Germinal center (tissue), 1 donor: ENCODE measurements at places on chromosomes 11 and 22.

- DNase-seq: no peak
These were observed 10.6 kb upstream of the DGKZ start for GRCh38 chr11:46336563-46337180.

DNA sequence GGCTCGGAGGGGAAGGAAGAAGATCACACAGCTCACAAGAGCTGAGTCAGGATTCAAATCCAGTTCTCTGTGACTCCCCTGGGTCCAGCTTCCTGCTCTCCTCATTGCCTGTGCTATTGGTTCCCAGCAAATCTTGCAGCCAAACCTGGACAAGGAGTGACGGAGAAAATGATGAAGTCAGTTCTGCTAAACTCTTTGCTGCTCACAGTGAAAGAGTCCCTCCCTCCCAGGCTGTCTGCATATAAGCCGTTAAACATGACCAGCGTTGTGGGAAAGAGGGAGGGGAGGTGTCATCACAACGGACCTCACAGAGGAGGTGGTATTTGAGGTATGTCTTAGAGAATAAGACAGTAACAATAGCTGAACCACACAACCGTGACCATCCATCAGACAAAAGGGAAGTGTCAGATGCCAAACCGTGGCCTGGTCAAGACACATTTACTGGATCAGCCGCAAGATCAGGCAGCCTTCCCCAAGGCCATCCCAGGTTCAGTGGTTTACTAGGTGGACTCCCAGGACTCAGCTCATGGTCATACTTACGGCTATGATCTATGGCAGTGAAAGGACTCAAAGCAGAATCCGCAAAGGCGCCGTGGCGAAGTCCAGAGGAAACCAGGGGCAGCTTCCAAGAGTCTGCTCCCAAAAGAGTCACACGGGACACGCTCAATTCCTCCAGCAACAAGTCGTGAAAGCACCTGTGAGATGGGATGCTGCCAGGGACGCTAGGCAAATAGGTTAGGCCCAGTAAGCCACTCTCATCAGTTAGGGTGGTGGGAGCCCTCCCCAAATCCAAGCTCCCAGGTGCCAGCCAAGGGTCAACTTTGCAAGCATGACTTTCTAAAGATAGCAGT, 2.8 kb upstream of the CYTH4 start:
- DNase-seq: no peak

DNA sequence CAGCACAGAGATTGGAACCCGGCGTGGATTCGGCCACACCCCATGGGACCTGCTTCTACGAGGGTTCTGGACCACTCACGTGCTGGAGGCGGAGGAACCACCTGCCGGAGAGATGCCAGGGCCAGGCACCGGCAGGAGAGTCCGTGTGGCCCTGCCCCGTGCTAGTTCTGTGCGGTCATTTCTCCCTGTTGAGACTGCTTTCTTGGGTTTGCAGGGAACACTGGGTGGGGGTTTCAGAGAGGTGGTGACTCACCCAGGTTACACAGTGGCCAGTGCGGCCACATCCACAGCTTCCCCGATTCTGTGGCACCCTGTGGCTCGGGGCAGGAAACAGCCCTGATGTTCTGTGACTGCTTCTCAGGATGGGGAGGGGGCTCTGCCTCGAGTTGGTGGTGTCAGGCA, 3.6 kb upstream of the PHLDA2 start:
- no peak for DNase-seq

DNA sequence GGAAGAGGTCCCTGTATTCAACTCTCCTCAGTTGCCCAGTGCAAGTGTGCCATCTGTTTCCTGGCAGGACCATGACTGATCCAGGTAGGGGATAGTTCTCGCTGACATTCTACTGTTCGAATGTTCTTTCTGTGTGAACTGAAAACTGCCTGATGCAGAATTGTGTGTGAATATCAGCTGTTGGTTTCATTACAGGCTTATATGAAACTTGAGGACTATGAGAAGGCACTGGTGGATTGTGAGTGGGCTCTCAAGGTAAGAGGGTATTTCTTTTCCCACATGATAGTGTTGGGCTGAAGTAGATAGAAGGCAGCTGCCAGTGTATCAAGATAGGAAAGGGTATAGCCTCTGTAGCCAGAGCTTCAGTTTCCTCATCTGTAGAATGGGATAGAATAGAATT, 15.3 kb downstream of the TTC12 start:
- DNase-seq: no peak

DNA sequence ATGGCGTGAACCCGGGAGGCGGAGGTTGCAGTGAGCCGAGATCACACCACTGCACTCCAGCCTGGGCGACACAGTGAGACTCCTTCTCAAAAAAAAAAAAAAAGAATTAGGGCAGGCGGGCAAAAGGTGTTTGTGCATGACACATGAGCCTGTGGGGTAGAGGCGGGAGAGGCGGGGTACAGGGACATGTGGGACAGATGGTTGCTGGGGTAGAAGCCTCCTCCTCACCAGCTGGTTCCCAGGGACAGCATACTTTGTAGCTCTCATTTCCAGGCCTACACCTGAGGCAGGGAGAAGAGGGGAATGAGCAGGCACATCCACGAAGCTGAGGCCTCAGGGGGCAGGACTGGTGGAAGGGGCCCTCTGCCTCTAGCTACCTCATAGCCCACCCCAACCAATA, 23.7 kb downstream of the YWHAH start:
- DNase-seq: no peak

- no peak for DNase-seq
These were observed 18.2 kb downstream of the TEAD1 start for GRCh38 chr11:12692229-12693075.

DNA sequence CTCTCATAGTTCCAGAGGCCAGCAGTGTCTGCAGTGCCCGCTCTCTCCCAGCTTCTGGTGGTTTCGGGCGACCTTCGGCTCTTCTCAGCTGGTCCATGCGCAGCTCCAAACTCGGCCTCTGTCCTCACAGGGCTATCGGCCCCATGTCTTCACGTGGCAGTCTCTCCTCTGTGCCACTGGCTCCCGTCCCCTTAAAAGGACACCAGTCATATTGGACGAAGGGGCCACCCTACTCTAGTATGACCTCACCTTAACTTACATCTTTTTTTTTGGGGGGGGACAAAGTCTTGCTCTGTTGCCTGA, 13.8 kb downstream of the LTO1 start:
- DNase-seq: no peak

GRCh38 chr11:2348986-2349385, 28.1 kb upstream of the CD81 start:
- DNase-seq: no peak

DNA sequence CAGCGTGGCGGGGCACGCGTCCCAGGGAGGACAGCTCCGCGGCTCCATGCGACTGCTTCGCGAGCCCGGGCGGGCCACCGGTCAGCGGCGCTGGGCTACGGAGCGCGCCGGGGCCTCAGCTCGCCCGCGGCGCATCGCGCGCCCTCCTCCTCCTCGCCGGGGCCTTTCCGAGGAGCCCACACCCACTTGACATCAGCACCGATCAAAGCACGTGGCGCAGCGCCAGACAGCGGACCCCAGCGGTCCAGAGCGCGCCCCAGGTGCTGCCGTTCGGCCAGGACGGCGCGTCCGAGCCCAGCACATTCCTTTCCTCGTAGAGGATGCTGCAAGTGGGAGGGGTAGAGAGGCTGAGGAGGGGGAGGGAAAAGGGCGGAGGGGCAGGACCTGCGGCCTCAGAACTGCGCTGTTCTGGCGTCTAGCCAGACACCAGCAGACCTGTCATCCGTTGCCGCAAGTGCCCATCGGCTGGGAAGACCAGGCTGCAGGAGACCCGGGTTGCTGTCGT, 88.6 kb downstream of the PLEKHA7 start:
- no peak for DNase-seq

GRCh38 chr11:103601225-103601846, 435.1 kb upstream of the DDI1 start:
- DNase-seq: peak; percentile 50

- no peak for DNase-seq
These were observed 546.0 kb downstream of the METTL15 start for GRCh38 chr11:28654191-28654590.

- no peak for DNase-seq
These were observed 80.7 kb upstream of the PPARA start for GRCh38 chr22:46069521-46070214.

DNA sequence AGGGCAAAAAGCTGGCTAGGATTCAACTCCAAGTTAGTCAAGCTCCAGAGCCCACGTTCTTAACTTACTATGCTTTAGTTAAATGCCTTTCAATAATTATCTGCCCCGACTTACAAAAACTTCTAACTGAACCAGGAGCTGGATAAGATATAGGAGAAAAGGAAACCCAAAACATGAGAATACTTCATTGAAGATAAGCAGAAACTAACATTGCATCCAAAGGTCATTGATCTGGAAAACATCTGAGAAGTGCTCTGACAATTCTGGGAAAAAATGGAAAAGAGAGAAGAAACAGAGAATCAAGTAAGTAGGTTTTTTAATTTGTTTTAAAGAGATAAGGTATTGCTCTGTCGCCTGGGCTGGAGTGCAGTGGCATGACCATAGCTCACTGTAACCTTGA, 27.2 kb downstream of the ACAT1 start:
- DNase-seq: no peak

GRCh38 chr11:15941206-15941770, 415.1 kb downstream of the SOX6 start:
- peak; percentile 65 for DNase-seq

- no peak for DNase-seq
These were observed 12.0 kb upstream of the RBX1 start for GRCh38 chr22:40939202-40939601.

GRCh38 chr11:68584097-68584496, 100.2 kb upstream of the GAL start:
- DNase-seq: peak; percentile 37

GRCh38 chr11:94537031-94537600, 6.6 kb upstream of the FUT4 start:
- DNase-seq: no peak

- DNase-seq: no peak
These were observed 115.9 kb upstream of the CSNK2A3 start for GRCh38 chr11:11468954-11469353.

GRCh38 chr11:2923446-2924375, 5.5 kb downstream of the PHLDA2 start:
- no peak for DNase-seq

DNA sequence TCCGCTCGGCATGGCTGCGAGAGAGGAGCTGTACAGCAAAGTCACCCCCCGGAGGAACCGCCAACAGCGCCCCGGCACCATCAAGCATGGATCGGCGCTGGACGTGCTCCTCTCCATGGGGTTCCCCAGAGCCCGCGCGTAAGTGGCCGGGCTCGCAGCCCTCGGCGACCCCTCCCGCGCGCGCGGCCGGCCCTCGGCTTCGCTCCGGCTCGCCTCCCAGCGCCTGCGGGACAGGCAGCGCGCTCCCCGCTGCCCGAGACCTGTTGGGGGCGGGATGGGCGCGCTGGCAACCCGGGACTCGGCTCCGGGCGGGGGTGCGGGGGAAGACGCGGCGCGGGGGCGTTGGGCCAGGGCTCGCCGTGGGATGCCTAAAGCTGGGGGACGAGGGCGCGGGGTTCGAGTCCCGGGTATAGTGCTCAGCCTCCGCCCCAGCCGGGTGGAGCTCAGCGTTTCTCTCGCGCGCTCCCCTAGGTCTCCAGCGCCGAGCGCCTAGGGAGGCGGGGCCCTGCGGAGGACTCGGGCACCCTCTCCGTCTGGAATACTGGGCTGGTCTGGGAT, 630 bp downstream of the UBASH3B start:
- peak; percentile 49 for DNase-seq

DNA sequence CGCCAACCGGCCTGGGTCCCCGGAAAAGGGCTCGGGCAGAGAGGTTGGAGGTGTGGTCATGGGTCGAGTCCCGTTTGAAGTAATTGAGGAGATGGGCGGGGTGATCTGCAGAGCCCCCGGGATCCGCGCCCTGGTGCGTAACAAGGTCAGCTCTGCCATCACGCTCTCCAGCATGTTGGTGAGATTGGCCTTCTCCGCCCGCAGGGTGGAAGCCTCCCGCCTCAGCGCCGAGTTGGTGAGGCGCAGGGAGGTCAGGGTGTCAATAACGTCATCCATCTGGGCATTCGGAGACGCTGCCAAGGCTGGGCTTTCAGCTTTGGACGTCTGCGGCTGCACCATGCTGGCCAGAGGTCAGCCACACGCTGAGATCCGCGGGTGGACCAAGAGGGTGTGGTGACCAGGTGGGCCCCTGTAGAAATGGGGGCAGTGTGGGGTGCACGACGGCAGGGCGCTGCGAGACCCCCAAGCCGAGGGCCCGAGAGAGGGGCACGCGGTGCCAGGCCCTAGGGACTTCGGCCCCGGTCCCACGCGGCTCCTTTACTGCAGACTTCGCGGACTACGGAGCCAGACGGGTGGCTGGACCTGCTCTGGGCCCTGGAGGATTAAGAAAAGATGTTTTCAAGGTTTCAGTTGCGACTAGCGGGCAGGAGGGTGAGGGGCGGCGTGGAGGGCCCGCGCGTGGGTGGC, 672 bp downstream of the RTL6 start:
- DNase-seq: peak; percentile 9

DNA sequence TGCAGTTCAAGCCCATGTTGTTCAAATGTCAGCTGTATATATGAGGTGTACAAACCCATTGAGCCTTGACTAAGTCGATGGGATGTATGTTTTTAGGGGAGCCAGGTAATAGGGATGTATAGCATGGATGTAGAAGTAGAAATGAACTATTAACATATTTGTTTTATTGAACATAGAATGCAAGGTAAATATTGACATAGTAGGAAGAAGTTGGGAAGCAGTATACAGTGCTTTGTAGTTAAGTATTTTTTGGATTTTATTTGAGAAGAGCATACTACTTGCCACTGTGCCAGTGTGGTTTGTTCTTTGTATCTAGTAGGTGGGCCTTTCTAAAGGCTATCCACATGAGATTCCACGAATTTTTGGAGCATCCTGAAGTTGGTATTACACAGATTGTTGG, 20.8 kb upstream of the NAT10 start:
- no peak for DNase-seq

GRCh38 chr11:2215561-2216399, 44.2 kb upstream of the TH start:
- DNase-seq: no peak

GRCh38 chr11:111718859-111719258, 47.3 kb downstream of the PPP2R1B start:
- DNase-seq: no peak

- no peak for DNase-seq
These were observed 84.8 kb downstream of the ST3GAL4 start for GRCh38 chr11:126440276-126440675.

GRCh38 chr11:6620636-6621035, 1.4 kb upstream of the TPP1 start:
- DNase-seq: no peak

- DNase-seq: no peak
These were observed 56.2 kb downstream of the MICAL3 start for GRCh38 chr22:17968126-17968525.

DNA sequence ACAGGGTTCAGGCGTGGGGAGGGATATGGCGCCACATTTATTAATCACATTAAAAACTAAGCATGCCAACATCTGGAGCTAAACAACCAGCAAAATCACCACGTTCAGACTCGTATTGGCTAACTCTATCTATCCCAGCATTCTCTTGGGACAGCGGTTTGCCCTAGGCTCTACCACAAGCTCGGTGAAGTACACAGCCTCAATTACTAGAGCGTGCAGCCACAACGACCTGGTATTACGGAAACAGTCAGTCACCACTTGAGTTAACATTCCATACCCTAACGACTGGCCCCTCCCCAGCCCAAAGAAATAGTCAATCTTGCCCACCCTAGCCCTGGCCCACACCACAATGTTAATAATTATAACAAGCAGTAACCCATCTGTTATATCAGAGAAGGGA, 32.1 kb downstream of the APOL5 start:
- DNase-seq: peak; percentile 65

GRCh38 chr11:33857933-33858371, 33.9 kb downstream of the LMO2 start:
- peak; percentile 70 for DNase-seq

- DNase-seq: peak; percentile 38
These were observed at the start of gene FAM181B for GRCh38 chr11:82733444-82734119. Gene FAM181B (minus strand): TSS chr11:82733864. CDS start chr11:82733729, 135 bp downstream.
